ENCODE measurements at places on chromosomes 3 and 15.

DNA sequence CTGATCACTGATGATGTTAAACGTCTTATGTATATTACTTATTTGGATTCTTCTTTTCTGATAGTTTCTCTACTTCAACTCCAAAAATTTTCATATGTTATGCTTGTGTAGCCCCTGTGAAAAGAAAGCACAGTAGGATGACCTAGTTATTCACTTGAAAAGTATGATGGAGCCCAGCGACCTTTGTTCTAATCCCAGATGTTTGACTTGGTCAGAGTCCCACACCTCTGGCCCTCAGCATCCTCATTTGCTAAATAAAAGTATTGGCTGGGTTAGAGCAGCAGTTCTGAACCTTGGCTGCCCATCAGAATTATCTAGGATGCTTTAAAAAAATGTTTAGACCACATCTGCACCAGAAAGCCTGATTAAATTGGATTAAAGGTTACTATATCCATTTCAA, 173.7 kb downstream of the ATG7 start:
- no peak for DNase-seq

- DNase-seq: no peak
These were observed 59.3 kb upstream of the LMOD3 start for GRCh38 chr3:69181592-69182211.

DNA sequence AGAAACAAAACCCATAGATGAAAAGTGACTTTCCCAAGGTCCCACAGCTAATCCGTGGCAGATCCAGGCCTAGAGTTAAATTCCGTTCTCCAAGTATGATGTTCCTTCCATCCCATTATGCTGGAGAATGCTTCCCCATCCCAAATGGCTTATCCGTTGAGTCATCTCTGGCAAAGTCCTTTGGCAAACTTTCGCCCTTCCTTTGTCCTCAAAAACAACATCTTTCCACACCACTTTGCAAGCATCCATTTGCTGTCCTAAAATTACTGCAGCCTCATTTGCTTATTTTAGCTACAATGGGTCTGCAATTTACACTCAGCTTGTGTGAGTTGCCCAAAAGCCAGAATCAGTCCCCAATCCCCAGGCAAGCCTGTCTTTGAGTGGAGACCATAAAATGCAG, 304.0 kb upstream of the TLE3 start:
- no peak for DNase-seq

- no peak for DNase-seq
These were observed 115.2 kb upstream of the DAZL start for GRCh38 chr3:16720367-16720940.

All from activated T-helper 1 cell treated with Interleukin-2 at 50 U/mL for 16 hours (primary cell).